ENCODE measurements at places on chromosomes 16 and 17.

DNA sequence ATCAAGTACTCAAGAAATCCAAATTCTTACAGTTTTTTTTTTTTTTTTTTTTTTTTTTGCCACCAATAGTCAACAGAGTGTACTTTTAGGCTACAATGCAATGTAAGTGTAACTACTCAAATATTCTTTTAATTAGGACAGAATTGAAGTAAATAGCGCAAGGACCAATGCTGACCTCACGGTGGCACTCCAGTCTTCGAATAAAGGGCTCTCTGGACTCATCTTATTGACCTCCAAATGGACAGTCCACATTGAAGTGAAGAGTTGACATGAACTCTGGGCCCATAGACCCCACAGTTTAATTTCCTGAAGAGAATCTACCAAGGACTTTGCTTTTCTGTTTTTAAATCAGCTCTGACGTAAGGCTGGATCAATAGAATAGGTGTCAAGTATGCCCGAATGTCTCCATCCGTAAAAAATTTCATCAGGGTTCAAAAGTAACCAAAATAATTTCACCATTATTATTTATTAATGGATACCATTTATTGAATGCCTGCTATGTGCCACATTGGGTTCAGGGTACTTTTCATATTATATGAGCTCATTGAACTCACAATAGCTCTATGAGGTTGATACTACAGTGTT is 7.3 kb upstream of the DDX52 start:
- DNase-seq = peak; percentile 6

DNA sequence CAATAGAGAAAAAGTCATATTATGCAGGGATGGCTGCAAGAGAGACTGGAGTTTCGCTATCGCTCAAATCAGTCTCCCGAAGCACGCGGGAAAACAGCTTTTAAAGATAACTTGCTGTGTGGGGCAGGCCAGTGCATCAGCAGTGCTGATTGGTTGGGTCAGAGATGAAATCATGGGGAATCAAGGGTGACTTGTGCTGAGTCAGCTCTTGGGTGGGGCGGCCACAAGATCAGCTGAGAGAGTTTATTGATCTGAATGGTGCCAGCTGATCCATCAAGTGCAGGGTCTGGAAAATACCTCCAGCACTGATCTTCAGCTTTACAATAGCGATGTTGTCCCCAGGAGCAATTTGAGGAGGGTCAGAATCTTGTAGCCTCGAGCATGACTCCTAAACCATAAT is 430.5 kb downstream of the RBFOX1 start:
- DNase-seq = no peak

DNA sequence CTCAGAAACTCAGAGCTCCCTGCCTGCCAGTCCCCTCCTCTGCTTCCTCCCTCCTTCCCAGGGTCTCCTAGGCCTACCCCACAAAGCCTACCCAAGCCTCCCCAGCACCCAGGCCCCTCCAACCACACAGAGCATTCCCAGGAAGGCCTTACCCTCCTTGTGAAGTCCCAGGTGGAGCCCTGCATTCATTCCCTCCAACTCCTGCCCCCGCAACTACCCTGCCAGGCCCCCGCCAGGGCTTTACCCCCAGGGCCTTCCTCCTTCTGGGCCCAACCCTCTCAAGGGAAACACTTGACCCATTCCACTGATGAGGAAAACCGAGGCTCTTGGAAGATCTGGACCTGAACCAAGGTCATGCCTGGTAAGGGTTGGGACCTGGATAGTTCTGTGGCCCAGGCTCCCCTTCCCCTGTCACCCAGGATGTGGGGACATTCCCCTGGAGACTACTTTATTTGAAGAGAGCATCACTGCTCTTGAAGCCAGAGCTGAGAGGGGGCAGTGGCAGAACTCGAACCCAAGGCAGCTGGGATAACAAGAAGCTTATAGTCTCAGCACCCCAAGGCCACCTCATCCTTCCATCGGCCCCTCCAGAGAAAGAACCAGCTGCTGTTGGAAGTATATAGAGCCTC is 12.5 kb downstream of the PLLP start:
- DNase-seq = no peak

DNA sequence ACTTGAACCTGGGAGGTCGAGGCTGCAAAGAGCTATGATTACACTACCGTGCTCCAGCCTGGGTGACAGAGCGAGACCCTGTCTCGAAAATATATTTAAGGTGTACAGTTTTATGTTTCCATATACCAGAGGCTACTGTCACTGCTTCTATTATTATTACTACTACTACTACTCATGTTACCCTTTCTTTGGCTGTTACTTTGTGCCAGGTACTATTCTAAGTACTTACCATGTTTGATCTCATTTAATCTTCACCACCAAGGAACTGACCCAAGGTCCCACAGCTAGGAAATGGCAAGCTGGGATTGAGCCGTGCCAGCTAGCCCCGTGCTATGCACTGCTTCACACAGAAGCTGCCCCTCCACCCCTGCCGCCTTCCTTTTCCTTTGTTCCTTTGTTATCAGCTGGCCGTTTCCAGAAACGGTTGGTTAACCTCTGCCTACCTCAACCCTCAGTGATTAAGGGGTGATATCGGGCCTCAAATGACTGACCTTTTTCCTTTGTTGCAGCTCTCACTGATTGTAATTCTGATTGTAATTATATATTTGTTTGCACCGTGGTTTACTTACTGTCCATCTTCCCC is 78.4 kb downstream of the ABCC1 start:
- DNase-seq = no peak

DNA sequence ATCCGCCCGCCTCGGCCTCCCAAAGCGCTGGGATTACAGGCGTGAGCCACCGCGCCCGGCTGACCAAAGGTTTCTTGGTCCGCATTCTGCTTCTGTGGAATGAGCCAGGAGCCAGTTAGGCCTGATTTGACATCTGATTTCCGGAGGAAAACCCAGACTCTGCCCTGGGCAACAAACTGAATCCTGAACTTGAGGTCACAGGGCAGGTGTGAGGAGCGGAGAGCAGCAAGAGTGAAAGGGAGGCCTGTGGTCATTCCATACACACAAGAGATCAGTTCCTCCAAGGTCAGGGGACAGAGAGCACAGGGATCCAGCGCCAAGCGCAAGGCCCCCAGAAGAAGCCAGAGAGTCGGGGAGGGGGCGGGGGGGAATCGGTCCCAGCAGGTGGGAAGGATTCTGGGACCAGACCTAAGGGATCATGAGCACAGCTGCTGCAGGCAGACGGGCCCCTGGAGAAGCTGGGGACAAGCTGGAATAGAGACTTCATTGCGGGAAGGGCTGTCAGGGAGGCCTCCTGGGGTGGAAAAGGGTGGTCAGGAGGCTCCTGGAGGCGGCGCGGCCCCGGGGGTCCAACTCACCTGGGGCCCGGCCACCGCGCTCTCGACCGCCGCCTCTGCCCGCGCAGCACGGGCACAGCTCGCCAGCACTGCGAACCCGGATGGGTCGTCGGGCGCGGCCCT is 436 bp downstream of the SHPK start:
- no peak for DNase-seq

GRCh38 chr17:42286411-42287221 is 1.7 kb upstream of the STAT5A start:
- DNase-seq = no peak

DNA sequence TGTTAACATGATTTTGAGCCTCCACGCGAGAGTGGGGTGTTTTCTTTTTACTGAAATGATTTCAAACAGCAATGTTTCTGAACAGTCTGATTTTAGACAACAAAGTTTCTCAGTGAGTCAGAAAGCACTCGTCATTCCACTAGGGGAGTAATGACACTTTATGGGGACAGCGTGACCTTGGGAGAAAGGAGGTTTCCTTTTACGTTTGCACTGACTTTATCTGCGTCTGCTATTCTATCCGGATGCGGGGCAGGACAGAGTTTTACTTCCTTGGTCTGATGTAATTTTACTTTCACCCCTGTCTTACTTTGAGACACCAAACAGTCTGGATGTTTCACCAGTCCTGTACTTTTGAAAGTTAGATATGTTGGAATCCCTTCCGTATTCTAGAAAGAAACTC is 20.7 kb downstream of the SLC47A1 start:
- DNase-seq = no peak

DNA sequence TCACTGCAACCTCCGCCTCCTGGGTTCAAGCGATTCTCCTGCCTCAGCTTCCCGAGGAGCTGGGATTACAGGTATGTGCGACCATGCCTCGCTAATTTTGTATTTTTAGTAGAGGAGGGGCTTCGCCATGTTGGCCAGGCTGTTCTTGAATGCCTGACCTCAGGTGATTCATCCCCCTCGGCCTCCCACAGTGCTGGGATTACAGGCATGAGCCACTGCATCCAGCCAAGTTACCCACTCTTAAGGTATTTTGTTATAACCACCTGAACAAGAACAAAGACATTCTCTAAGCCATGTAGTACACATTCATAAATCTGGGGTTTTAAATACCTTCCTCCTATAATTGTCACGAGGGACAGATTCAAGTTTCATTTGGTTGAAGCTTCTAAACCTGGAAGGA is 12.3 kb upstream of the TMEM170A start:
- DNase-seq = no peak

GRCh38 chr17:351875-352420 is 659 bp downstream of the RPH3AL start:
- no peak for DNase-seq

GRCh38 chr16:30767767-30768465 is 5.8 kb downstream of the RNF40 start:
- no peak for DNase-seq

DNA sequence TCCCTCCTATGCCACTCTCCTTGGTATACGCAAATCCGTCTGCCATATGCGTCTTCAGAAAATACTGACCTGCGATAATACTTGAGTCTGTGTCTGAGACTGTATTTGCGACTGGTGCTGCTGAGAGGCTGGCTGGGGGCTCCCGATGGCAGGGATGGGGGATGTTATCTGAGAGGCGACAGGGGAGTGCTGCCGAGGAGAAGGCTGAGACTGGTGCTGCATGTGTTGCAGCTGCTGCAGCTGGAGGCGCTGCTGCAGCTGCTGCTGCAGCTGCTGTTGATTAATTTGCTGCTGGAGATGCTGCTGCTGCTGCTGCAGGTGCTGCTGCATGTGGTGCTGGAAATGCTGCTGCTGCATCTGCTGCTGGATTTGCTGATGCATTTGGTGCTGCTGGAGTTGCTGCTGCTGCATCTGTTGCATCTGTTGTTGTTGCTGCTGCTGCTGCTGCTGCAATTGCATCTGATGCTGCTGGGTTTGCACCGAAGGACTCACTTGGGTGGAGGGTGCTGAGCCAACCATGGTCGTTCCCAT is 107.7 kb downstream of the TOX3 start:
- DNase-seq = no peak

DNA sequence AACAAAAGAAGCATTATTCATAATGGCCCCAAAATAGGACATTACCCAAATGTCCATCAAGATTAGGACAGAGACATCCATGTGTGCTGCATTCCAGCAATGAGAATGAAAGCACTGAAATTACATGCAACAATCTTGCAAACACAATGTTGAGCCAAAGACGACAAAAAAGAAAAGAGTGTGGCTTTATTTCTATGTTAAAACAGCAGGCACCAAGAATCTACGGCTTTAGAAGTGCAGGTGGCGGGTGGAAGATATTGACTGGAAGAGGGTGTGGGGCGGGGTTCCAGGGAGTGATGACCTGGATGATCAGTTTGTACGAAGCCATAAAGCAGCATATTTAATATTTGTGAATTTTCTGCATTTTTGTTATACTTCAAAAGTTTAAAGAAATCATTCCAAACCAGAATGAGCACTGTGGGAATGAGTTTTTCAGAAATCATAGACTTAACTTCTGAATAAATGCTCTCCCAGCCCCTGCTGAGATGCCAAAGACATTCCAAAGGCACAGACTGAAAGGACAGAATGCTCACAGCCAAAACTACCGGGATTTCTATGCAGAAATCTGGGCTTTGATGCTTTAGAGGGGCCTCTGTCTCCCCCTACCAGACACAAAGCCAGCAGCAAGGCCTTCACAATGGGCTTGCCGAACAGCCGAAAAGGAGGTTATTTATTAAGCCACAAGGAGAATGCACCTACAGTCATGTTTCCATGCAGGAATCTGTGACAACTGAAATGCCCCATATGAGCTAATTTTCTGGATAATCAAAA is 361.6 kb downstream of the GRIN2A start:
- DNase-seq = no peak

DNA sequence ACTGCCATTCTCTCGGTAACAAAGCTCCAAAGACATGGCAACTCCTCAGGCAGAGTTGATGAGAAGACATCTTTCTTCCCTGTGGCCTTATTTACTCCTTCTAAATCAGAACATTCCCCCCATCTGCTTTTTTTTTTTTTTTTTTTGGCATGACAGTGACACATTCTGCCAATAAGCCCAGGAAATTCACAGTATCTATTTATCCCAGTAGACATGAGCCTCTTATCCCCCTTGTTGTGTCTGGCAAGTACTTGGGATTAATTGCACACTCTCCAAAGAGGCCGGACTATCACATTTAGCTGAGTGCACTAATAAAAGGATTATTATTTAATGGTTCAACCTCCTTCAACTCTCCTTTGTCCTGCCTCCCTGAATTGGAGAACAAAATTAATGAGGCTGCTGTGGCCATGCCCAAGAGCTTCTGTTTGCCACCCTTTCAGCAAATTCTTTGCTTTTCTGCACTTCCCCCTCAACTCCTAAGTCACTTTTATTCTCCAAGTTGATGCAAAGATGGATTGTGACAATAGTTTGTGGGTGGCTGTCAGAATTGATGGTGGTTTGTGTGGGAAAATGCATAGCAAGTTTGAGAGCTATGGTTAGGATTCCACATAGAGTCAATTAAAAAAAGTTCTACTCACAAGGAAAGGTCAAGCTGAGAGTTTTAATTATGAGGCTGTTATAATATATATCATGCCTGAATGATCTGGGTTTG is 47.2 kb downstream of the GPR139 start:
- no peak for DNase-seq

All from heart right ventricle (tissue), 16 donors.